ENCODE measurements at places on chromosomes 2 and 18.

GRCh38 chr2:224781400-224781799, 65.2 kb upstream of the CCDC195 start:
- DNase-seq: no peak

DNA sequence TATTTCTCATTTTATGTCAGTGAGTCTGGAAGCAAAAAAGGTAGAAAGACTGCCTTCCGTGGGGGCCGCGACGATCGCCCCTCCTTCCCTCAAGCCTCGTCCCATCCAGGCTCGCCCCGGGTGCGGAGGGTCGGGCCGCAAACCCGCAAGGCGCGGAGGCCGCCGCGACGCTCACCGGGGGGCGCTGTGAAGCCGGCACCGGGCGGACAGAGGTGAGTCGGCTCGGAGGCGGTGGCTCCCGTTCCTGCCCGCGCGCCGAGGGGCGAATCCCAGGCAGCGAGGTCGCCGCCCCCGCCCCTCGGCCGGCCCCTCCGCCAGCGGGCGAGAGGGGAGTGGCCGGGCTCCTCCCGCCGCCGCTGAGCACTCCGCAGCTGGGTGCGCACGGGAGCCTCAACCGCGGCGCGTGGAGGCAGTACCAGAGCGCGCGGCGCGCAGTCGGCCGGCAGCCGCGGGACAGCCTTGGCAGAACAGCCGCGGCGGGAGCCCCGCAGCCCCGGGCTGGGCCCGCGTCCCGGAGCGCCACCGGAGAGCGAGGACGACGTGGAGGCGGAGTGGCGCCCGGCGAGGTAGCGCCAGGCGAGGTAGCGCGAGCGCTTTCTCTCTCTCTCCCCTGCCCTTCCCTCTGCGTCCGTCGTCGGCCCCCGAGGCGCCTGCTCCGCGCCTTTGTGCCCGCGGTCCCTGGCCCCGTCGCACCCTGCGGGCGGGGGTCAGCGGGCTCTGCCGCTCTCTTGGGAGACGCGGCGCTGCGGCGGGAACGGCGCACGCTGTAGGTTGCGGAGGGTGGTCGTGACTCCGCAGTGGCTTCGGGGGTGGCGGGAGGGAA, at the start of gene MYO1B:
Gene MYO1B (plus strand): TSS at position 359 of the 823 bp plus-strand sequence. CDS start 31,492 bp downstream, outside the sequence.
- peak; percentile 33 for DNase-seq

DNA sequence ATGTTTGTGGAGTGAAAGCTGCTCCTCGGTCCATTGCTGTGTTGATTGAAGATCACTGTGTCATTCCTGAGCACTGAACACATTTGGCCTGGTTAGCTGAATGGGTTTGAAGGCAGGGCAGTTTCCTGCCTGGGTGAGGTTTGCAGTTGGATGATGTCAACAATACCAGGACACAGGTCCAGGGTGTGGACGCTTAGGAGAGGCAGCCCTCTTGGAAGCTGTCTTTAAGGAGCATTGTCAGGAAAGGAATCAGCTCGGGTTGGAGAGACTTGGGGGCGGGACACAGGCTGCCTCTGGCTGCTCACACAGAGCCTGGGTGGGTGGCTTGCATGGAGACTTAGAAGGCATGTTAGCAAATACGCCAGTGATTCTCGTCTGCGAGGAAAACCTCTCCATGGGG, 237.7 kb downstream of the SEPTIN10 start:
- DNase-seq: no peak

DNA sequence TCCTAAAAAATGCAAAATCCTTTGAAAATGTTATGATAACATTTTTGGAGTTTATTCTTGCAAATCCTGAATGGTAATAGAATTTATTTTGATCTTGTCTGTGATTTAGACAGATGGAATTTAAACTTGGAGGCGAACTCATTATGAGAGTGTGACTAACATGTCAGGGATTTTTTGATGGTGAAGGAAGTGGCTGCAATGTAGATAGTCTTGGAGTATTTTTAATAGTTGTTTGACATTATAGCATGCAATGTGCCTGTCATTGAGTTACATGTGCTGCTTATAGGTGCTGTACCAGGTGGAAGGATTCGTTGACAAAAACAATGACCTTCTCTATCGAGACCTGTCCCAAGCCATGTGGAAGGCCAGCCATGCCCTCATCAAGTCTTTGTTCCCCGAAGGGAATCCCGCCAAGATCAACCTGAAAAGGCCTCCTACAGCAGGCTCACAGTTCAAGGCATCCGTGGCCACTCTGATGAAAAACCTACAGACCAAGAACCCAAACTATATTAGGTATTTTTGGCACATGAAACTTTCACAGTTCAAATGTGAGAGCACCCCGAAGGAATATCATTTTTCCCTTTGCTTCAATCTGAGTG, 141.8 kb downstream of the MYO1B start:
- DNase-seq: peak; percentile 66

GRCh38 chr2:41990245-41990644, 57.6 kb upstream of the PKDCC start:
- no peak for DNase-seq

Measured in AG04450 (cell line).